ENCODE measurements at places on chromosomes 3 and 15. TPM values are rescaled to one million over a fixed set of nuclear protein-coding genes. Genes with fewer than 3 reads are reported as not detected.
A peak's percentile ranks its signal among the peaks of the same experiment; 100 is the strongest.

Gene GHRL
- 0.21 TPM for total RNA-seq

Gene KNG1
- not detected for total RNA-seq

Gene CAMK2N2
- not detected for total RNA-seq

Gene TMEM108
- not detected for total RNA-seq

Gene GALNT15
- total RNA-seq, result 1.3 TPM

Gene PTPRG
- total RNA-seq, result 18.5 TPM

Gene TIMP4
- 0.08 TPM for total RNA-seq

Gene GOLGA8T
- total RNA-seq, result not detected

Gene ZNF660
- total RNA-seq, result 2.6 TPM

DNA sequence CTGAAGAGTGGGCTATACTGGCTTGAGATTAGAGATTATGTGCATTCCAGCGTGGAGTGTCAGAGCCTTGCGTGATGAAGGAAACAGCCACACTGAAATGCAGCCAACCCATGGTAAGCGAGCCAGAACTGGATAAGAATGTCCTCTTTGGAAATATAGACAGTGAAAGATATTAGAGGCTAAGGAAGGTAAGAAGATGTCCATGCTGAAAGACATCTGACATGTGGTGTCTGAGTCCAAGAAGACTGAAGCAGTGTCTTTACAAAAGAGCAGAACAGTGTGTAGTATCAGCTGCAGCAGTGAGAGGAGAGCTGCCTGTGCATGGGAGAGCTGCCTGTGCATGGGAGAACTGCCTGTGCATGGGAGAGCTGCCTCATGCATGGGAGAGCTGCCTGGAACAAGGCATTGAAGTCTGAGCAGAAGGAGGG, 672.2 kb downstream of the DIPK2A start:
- no peaks in the 10 kb centered on the region for H3K36me3 ChIP-seq
- no peak for DNase-seq
- H3K27me3 ChIP-seq, result no peaks in the 10 kb centered on the region
- H3K4me3 ChIP-seq, result no peak overlapping the region
- H3K4me1 ChIP-seq, result no peaks in the 10 kb centered on the region

DNA sequence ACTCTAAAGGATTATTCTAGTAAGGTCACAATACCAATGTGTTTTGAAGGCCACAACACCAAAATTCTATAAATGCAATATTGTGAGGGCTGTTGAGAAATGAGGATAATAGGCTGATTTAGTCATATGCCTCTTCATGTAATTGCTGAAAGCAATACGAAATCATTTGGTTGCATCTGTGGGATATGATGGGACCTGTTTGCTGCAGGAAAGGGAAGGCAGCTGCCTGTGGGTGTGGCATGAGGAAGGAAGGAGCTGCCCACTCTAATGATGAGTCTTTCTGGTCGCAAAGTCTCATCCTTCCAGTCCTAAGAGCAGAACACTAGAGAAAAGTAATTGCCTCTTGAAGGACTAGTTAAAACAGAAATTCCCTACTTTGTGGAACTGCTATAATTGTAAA, 245.3 kb upstream of the ZPLD1 start:
- DNase-seq, result no peak
- no peaks in the 10 kb centered on the region for H3K27me3 ChIP-seq
- no peak overlapping the region for H3K27ac ChIP-seq

DNA sequence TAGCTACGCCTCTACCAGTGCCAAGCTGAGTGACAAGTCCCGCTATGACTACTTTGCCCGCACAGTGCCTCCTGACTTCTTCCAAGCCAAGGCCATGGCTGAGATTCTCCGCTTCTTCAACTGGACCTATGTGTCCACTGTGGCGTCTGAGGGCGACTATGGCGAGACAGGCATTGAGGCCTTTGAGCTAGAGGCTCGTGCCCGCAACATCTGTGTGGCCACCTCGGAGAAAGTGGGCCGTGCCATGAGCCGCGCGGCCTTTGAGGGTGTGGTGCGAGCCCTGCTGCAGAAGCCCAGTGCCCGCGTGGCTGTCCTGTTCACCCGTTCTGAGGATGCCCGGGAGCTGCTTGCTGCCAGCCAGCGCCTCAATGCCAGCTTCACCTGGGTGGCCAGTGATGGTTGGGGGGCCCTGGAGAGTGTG, 5.7 kb downstream of the GRM2 start:
- H3K27ac ChIP-seq, result no peak overlapping the region
- H3K4me3 ChIP-seq, result no peak overlapping the region
- no peaks in the 10 kb centered on the region for H3K36me3 ChIP-seq
- DNase-seq, result no peak
- no peaks in the 10 kb centered on the region for H3K4me1 ChIP-seq
- no peaks in the 10 kb centered on the region for H3K27me3 ChIP-seq

DNA sequence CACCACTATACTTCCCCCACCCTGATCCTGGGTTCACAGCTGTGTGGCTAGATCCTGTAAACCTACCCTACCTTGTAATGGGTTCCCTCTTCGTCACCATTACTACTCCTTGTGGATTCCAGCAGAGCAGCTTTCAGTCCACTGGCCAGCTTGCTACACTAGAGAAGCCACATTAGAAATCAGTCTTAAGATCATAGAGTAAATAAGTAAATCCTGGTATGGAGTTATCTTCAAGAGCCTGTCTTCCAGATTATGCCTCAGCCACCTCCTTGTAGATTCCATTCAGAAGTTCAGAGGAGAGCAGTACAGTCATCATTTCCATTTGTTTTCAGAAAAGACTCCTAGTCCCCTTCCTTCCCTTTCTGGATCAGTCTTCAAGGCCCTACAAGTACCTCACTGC, 123.7 kb downstream of the ALDH1A2 start:
- no peaks in the 10 kb centered on the region for H3K27me3 ChIP-seq
- H3K4me3 ChIP-seq, result no peak overlapping the region
- no peak for DNase-seq
- peaks cover 3% of the 10 kb centered on the region for H3K4me1 ChIP-seq

DNA sequence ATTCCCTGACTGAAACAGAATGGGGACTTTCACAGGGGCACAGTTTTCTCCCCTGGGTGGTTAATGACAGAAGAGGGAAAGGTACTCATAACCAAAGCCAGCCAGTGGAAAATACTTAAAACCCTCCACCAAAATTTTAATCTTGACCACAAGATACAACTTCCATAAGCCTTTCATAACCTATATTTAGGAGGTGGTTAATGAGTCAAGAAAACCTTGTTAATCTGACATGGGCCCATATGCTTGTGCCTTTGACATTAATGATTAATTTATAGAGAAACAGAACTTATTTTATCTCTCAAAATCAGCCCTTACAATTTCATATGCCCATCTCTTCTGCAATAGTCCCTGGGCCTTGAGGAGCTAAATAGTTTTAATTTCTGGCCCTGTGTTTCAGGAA, 31.2 kb downstream of the IQCF6 start:
- no peaks in the 10 kb centered on the region for H3K36me3 ChIP-seq
- no peaks in the 10 kb centered on the region for H3K4me1 ChIP-seq
- H3K27me3 ChIP-seq, result no peaks in the 10 kb centered on the region
- H3K27ac ChIP-seq, result no peak overlapping the region
- H3K4me3 ChIP-seq, result no peak overlapping the region

GRCh38 chr3:12339701-12340480, 51.0 kb downstream of the PPARG start:
- DNase-seq, result no peak
- no peaks in the 10 kb centered on the region for H3K4me1 ChIP-seq
- no peak overlapping the region for H3K4me3 ChIP-seq
- H3K36me3 ChIP-seq, result no peaks in the 10 kb centered on the region
- H3K27me3 ChIP-seq, result no peaks in the 10 kb centered on the region

GRCh38 chr3:50644561-50644960, 27.6 kb downstream of the MAPKAPK3 start:
- no peaks in the 10 kb centered on the region for H3K4me1 ChIP-seq
- DNase-seq, result no peak
- no peak overlapping the region for H3K4me3 ChIP-seq
- H3K36me3 ChIP-seq, result no peaks in the 10 kb centered on the region
- H3K27me3 ChIP-seq, result no peaks in the 10 kb centered on the region

DNA sequence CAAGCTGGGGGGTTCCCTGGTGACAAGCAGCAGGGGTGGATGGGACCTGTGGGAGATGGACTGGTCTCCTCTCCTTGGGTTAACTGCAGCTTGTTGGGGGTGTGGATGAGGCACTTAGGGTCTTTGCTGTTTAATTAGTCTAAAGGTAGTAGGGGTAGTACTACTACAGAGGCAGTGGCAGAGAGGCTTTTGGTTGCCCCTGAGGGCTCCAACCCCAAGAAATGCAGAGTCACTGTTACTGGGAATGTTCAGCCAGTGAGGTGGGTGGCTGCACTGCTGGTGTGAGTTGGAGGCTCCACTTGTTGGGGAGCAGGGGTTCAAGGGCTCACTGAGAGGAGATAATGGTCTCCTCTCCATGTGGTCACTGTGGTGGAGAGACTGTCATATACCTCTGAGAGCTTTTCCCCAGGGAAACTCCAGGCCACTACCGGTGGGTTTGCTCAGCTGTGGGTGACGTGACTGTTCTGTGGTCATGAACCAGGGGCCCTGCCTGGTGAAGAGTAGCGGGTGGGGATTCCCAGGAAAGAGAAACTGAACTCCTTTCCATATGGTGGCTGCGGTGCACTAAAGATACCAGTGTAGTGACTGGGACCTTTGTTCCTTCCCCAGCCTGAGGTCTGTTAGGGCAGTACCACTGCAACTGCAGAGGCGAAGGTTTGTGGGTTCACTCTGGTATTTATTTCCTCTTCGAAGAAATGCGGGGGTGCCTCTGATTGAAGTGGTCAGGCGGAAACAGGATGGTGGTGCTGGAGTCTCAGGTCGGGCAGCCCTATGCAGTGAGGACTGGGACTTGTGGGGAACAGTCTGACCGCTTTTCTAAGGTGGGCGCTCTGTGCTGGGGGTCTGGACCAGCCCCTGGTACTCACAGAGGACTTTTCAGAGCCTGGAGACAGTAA, 68.9 kb upstream of the TNFSF10 start:
- H3K4me1 ChIP-seq, result peaks cover 14% of the 10 kb centered on the region
- no peaks in the 10 kb centered on the region for H3K36me3 ChIP-seq
- no peaks in the 10 kb centered on the region for H3K27me3 ChIP-seq
- no peak overlapping the region for H3K4me3 ChIP-seq
- H3K27ac ChIP-seq, result peak overlapping the region; percentile 43
- DNase-seq, result peak; percentile 69

DNA sequence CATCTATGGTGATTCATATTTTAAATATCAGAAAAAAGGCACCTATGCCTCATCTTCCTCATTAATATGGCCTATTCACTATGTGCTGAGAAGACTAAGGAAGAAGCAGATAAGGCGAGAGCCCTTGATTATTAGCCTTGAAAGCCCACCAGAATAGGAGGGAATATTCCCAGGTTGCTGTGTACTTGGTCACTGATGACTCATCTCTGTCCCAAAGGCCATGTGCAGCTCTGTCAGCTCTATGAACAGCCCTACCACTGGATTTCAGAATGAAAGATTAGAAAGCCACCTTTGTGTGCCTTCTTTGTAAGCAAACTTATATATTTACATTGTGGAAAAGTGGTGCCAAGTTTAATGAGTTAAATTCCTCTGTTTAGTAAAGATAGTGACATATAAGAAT, 211.5 kb downstream of the NFKBIZ start:
- H3K27ac ChIP-seq, result no peak overlapping the region
- no peaks in the 10 kb centered on the region for H3K4me1 ChIP-seq
- H3K36me3 ChIP-seq, result no peaks in the 10 kb centered on the region
- DNase-seq, result no peak
- no peaks in the 10 kb centered on the region for H3K27me3 ChIP-seq

DNA sequence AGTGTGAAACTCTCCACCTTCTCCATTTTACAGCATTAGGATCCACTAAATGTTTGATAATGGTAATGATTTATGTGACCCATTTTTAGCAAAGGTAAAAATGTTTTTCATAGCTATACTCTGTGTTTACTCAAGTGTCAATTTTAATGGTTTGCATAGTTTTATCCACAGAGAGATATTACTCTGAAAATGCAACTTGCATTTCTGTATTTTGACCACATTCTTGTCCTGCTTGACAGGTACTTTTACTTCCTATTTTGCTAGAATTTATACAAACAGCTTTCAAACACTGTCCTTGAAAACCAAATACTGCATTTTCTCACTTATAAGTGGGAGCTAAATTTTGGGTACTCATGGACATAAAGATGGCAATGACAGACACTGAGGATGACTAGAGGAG, 62.9 kb downstream of the SERPINI1 start:
- no peak for DNase-seq
- no peaks in the 10 kb centered on the region for H3K27me3 ChIP-seq
- no peaks in the 10 kb centered on the region for H3K36me3 ChIP-seq
- H3K4me3 ChIP-seq, result no peak overlapping the region

GRCh38 chr3:112116748-112117186, 16.3 kb downstream of the GCSAM start:
- no peak for DNase-seq
- H3K4me1 ChIP-seq, result no peaks in the 10 kb centered on the region
- no peaks in the 10 kb centered on the region for H3K27me3 ChIP-seq
- no peak overlapping the region for H3K27ac ChIP-seq

DNA sequence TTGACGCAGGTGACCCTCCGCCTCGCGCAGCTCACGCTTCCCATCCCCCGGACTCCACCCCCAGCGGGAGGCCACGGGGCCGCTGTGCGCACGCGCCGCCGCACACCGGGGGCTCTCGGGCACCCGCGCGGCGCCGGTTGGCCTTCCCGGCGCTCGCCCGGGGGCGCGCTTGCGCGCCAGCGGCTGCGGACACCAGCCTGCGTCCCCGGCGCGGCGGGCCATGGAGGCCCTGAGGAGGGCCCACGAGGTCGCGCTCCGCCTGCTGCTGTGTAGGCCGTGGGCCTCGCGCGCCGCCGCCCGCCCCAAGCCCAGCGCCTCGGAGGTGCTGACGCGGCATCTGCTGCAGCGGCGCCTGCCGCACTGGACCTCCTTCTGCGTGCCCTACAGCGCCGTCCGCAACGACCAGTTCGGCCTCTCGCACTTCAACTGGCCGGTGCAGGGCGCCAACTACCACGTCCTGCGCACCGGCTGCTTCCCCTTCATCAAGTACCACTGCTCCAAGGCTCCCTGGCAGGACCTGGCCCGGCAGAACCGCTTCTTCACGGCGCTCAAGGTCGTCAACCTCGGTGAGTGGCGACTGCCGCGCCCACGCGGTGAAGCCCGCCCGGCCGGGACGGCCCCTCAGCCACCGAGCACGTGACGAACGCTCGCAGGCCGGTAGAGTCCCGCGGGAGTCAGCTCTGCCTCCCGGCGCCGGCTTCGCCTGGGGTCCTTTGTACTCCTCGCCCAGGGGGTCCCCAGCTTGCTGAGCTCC, at the start of gene C15orf61:
Gene C15orf61, plus strand, starts transcription at position 103 of the 754 bp plus-strand sequence. Its CDS starts 118 bp downstream, at position 221.
- peaks cover 2% of the 10 kb centered on the region for H3K36me3 ChIP-seq
- H3K4me3 ChIP-seq, result peak within 1 kb of the TSS; percentile 67
- H3K27me3 ChIP-seq, result no peaks in the 10 kb centered on the region
- H3K27ac ChIP-seq, result peak within 1 kb of the TSS; percentile 65
- peaks cover 19% of the 10 kb centered on the region for H3K4me1 ChIP-seq

Data from SJSA1 (cell line).